ENCODE measurements at places on chromosomes 4 and X. TPM values are rescaled to one million over a fixed set of nuclear protein-coding genes. Genes with fewer than 3 reads are reported as not detected.

Gene GPR173
- total RNA-seq, result 27.0 TPM

Gene TEX13C
- total RNA-seq, result under 0.01 TPM

Gene HOPX
- 79.2 TPM for total RNA-seq

Gene H2AZ1
- total RNA-seq, result 117 TPM

Gene SLC7A11
- total RNA-seq, result 30.9 TPM

Gene FRG2
- not detected for total RNA-seq

Data from occipital lobe (tissue), 3 donors.